ENCODE measurements at places on chromosomes 13 and 19.

DNA sequence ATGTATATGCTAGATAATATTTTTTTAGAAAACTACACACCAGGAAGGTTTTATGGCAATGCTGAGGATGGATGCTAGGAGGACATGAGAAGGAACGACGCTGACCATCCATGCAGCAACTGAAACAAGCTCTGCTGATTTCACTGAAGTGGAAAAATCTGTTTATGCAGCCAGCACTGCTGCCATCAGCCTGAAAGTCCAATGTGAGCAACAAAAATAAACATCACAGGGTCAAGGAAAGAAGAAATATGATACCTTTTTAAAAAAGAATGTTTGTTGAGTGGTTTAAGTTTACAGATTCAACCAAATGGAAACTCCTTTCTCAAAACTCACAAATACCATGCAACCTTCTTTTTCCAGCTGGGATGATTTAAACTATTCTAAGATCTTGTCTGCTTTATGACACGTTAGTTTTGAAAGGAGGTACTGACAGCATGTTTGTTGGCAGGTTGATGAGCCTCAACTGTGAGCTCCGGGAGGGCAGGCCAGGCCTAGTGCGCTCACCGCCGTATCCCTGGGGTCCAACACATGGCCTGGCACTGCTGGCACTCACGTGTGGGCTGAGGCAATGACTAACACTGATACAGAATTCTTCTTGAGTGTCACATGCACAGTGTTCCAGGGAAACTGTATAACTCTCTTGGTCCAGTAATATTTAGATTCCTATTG is 46.8 kb downstream of the LATS2 start:
- no peak for DNase-seq

DNA sequence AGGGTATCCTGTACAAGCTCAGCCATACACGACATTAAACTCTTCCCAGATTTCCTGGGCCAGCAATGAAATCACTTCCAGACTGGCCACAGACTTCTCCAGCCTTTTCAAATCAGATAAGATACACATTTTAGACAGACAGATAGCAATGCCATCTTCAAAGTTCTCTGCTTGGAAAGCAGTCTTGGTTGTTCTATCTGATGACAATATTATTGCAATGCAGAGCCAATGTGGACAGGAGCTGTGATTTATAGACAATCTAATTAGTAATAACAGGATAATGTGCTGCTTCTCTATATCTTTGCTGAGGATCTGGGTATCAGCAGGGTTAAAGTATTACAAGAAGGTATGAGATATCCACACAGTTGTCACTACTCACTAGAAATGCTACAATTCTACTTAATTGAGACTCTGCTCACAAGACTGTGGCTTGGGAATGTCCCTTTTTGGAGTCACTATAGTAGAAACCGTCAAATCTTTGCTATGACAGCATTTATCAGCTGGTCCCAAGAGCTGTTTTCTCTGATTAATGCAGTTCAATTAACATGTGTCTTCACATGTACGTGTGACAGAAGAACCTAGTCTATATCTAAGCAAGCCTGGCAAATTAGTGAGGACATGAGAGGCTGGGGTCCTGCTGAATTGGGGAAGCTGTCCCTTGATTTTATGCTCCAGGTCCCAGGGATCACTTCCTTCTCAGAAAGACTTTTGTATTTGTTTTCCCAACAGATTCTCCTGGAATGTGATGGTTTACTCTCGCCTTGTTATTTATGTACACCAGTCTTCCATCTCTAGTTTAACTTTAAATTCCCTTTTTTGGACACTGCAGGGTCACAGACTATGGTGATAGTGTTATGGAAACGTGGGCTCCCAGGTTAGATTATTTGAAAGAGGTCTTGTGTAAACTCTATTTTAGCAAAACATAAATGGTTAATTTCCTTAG is 68.8 kb downstream of the COL4A1 start:
- no peak for DNase-seq

DNA sequence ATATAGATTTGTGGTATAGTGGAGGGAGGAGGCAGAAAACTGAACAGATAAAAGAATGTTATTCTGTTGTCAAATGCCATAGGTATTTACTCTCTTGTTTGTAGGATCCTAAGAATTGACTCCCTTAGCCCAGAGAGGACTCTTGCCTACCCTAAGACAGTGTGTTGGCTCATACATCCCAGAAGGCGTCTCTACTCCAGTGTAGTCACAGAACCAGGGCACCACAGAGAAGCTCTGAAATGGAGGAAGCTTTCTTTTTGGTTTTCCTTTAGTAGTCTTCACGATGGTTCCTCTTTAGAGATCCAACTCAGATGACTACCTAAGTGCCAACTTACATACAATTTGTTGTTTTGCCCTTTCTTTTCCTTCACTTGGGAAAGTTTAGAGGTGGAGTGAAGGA is 14.0 kb downstream of the GPR183 start:
- no peak for DNase-seq

- no peak for DNase-seq
These were observed 24.6 kb downstream of the TPT1 start for GRCh38 chr13:45316338-45316737.

DNA sequence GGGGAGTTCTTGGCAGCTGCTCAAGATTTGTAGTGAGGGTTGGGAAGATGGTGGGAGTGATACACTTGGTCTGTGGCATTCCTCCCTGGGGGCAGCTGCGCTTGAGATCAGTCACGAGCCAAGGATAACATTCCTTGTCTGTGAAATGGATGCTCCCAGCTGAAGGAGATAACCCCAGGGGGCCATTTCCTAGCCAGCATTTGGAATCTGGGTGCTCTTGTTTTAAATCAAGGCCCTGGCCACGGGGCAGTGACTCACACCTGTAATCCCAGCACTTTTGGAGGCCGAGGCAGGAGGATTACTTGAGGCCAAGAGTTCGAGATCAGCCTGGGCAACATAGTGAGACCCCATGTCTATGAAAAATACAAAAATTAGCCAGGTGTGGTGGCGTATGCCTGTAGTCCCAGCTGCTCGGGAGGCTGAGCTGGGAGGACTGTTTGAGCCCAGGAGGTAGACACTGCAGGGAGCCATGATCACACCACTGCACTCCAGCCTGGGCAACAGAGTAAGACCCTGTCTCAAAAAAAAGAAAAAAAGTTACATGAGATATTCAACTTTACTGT is 4.6 kb downstream of the PKN1 start:
- DNase-seq = no peak

GRCh38 chr13:36135876-36136275 is 4.7 kb upstream of the DCLK1 start:
- no peak for DNase-seq

- DNase-seq = no peak
These were observed 12.2 kb downstream of the RFPL4AL1 start for GRCh38 chr19:55781112-55781511.

- DNase-seq = no peak
These were observed 5.2 kb downstream of the TGDS start for GRCh38 chr13:94590744-94591143.

- no peak for DNase-seq
These were observed 52.8 kb downstream of the ZNF823 start for GRCh38 chr19:11685676-11686650.

GRCh38 chr13:33743438-33744368 is 74.2 kb upstream of the RFC3 start:
- no peak for DNase-seq

DNA sequence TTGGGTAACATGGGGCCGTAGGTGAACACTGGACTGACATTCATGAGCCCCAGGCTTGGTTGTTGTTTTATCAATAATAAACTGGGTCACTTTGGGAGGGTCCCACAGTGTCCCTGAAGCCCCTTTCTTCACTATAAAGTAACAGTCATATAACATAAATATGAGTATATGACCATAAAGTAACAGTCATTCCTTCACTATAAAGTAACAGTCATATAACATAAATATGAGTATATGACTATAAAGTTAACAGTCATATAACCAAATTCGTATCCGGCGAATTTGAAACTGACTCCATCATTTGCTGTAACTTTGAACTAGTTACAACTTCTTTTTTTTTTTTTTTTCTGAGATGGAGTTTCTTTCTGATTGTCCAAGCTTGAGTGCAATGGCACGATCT is 210.3 kb downstream of the KATNAL1 start:
- no peak for DNase-seq

GRCh38 chr19:9032136-9032631 is 22.0 kb upstream of the MUC16 start:
- no peak for DNase-seq

GRCh38 chr13:95620825-95621498 is 23.5 kb downstream of the DZIP1 start:
- DNase-seq = no peak

GRCh38 chr19:42165146-42165545 is 32.9 kb upstream of the POU2F2 start:
- DNase-seq = no peak

DNA sequence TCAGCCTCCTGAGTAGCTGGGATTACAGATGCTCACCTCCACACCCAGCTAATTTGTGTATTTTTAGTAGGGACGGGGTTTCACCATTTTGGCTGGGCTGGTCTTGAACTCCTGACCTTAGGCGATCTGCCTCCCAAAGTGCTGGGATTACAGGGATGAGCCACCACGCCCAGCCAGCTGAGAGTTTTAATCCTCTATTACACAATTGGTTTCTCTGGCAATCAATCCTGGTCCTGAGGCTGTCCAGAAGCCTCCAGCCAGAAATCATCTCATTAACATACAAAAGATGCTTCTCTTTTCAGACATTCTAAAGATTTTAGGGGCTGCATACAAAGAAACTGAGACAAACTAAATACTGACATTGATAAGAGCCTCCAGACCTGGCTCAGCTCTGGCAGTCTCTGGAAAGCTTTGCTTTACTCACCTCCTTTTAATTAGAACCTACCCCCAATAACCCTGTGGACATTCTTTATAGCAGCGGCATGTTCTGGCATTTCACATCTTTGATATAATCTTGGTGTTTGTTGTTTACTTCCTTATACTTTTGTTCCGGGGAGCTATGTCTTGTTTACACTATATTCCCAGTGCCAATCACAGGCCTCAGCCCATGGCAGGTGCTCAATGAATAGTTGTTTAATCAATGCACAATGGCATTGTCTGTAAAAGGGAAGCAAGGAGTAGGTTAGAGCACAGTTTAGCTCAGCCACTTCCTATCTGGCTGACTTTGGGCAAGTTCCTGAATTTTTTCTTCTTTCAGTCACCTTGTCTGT is 4.1 kb upstream of the ZNF724 start:
- DNase-seq = no peak

- no peak for DNase-seq
These were observed 1.0 kb downstream of the DCLK1 start for GRCh38 chr13:36130193-36130551.

DNA sequence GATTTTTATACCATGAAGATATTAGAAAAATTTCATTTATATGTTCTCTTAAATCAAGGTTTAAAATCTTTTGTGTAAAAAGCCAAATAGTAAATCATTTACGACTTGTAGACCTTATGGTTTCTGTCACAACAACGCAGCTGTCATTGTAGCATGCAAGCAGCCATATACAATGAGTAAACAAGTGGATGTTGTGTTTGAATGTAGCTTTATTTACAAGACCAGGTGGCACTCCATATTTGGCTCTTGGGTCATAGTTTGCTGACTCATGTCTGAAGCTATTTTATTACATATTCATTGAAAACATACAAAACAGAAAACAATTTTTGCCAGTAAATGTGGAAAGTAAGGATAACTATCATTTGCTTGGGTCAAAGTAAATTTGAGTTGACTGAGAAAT is 930.8 kb downstream of the SLITRK5 start:
- no peak for DNase-seq

GRCh38 chr13:51370116-51370515 is 30.6 kb downstream of the SERPINE3 start:
- DNase-seq = no peak

- no peak for DNase-seq
These were observed 101.7 kb downstream of the TNFRSF19 start for GRCh38 chr13:23671897-23672296.

DNA sequence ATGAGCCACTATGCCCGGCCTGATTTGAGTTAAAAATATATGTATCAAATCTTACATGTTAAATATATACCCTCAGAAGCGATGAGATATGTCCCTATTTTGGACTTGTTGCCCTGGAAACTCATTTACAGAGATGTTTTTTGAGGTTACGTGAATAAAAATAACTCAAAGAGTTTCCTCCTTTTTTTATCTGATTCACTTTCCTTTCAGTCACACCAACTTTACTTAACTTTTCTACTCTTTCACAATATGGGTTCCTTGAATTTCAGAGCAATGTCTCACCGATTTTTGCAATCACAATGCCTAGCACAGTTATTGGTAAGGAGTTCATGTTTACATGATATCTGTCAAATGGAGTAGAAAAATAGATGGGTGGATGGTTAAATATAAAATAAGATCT is 2.3 kb downstream of the OR7C2 start:
- no peak for DNase-seq

- no peak for DNase-seq
These were observed 25.3 kb upstream of the DPY19L3 start for GRCh38 chr19:32380269-32380668.

DNA sequence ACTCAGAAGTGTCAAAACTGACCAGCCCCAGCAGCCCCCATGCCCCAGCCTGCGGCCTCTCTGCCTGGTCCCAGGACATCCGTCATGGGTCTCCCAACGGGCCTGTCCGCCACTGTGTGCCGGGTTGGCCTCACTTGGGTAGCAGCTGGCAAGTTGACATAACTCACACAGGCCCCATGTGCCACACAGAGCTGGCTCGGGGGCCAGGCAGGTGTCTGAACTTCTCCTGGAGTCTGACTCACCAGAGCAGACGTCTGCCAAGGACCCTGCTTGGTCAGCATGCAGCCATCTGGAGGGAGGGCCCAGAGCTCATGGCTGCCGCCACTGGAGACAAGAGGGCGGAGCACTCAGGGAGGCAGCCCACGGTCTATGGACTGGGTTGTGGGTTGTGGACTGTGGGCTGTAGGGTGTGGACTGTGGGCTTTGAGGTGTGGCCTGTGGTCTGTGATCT is 32.0 kb upstream of the TMEM255B start:
- no peak for DNase-seq

- no peak for DNase-seq
These were observed 5.1 kb upstream of the SPACA6 start for GRCh38 chr19:51687791-51688670.

DNA sequence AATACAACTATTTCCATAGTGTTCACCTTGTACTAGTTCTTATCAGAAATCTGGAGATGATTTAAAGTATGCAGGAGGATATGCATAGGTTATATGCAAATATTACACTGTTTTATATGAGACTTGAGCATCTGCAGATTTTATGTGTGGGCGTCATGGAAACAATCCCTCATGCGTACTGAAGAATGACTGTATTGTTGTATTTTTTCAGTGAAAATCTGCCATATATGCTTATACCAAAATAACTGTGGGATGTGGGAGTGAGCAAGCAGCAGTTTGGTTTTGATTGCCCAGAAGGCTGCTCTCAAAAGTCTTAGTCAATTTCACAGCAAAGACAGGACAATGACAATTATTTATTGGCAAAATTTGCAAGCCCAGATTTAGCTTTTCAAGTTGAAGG is 238.8 kb upstream of the PCDH20 start:
- DNase-seq = no peak

- no peak for DNase-seq
These were observed 1831.2 kb downstream of the OLFM4 start for GRCh38 chr13:54859827-54860226.

GRCh38 chr13:91036886-91037285 is 310.6 kb upstream of the MIR17HG start:
- no peak for DNase-seq
